NAMALWA (cell line): ENCODE measurements at places on chromosomes 12 and 14.

GRCh38 chr12:57726151-57726883 is 12.2 kb downstream of the AGAP2 start:
- no peak for DNase-seq

DNA sequence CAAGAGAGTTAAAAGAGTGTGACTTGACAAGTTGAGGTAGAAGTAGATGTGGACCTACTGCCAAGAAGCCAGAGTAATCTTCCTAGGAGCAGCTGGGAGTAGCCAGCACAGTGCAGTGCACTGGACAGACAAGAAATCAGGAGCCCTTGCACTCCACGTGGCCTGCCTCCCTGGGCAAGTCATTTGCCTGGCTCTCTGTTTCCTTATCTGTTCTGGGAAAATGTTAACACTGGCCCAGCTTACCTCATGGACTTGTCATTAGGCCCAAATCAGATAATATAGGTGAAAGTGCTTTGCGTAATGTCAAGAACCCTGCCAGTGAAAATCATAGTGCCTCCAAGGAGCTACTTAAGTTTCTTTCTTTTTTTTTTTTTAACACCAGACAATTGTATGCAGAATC is 19.2 kb downstream of the SLC7A8 start:
- no peak for DNase-seq

DNA sequence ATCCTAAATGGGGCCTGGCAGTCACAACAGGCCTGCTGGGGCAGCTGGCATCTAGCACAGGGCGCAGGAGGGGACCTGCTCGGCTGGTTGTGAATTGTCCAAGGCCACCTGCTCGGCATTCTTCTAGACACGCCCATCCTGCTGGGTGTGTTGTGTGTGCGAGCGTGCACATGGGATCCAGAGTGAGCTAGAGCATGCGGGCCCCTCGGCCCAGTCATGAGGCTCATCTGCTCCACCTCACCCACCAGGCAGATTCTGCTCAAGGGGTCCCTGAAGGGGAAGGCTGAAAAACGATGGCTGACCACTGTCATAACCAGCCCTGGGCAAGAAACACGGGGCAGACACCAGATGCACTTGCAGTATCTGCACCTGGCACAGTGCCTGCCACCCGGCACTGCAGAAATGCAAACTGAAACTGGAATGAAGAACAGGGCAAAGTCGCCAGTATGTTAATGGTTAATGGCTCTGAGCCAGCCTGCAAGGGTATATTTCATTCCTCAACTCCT is 31.8 kb downstream of the MAX start:
- DNase-seq = peak; percentile 13

DNA sequence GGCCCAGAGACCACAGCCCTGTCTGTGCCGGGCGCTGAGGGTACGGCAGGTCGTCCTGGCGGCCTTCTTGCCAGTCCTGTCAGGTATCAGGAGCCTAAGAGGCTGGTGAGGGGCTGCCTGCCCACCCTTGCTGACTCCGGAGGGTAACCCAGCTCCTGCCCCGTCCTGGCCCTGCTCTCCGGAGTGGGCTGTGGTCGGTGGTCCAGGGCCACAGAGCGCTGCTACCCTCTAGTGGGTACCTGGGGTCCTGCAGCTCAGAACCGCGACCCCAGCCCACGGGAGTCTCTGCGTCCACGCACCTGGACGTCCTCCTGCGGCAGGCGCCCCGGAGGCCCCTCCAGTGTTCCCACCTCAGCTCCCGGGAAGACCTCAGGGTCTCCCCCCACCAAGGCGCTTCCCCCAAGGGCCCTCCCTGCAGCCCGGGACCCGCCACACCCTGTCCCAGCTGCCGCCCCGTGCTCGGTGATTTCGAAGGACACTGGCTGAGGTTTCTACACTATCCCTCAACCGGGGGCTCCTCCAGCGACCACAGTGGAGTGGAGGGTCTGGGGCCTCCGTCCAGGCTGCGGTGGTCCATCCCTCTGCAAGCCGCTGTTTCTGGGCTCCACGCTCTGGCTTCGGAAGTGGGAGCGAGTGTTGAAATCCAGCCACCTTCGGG is 75.9 kb upstream of the FBRSL1 start:
- DNase-seq = no peak

DNA sequence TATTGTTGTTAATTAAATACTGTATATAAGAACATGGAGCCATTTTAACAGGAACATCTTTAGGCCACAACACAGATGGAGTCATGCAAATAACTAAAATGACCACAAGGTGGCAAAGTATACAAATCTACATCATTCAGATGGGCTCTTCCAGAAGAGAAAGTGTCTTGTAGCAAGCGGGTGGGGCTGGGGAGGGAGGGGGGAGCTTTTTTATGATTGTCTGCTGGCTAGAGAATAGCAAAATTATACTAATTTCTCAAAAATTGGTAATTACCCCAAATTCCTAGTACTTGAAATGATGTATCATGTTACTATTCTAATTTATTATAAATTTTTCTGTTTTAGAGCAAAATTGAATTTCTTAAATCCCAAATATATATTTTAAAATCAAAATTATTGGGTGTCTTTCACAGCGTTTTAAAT is 378.7 kb downstream of the PRKD1 start:
- peak; percentile 68 for DNase-seq

- no peak for DNase-seq
Observed at GRCh38 chr12:119308708-119309456, 25.6 kb upstream of the CCDC60 start.

- no peak for DNase-seq
Observed at GRCh38 chr12:28149279-28149678, 41.0 kb upstream of the CCDC91 start.

DNA sequence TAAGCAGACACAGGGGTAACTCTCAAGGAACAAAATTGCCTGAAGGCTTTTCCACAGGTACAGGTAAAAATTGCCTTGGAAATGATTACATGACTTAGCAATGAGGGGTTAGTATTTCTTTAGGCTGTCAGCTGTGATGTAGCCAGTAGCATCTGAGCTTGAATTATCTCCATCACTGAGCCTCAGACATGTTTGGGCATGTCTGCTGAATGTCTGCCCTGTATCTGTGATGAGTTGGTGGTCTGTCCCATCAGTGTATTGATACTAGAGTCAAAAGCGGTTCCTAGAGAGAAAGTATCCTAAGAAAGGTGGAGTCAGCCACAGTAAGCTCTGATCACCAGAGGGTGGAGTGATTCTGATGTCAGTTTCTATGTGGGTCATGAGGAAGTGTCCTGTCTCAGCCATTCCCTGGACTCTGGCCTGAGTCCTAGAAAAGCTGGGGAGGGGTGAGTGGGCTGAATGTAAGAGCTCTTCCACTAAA is 16.3 kb downstream of the AKAP6 start:
- no peak for DNase-seq

GRCh38 chr12:47867495-47867941 is 37.3 kb downstream of the VDR start:
- no peak for DNase-seq

DNA sequence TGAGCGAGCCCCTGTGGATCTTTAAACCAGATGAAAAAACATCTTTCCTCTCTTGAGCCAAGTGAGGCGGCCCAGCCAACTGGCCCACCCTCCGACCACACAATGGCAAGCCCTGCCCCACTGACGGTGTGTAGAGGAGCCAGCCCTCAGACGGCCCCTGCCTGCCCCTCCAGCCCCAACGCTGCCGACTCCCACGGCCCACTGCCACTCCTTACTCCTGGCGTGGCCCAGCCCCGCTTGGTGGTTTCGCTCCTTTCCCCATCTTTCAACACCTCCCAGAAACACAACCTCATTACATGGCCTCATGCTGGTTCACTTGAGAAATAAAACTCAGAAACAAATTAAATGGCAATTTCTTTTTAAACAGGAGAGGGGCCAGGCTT is 80.6 kb upstream of the DICER1 start:
- DNase-seq = no peak

DNA sequence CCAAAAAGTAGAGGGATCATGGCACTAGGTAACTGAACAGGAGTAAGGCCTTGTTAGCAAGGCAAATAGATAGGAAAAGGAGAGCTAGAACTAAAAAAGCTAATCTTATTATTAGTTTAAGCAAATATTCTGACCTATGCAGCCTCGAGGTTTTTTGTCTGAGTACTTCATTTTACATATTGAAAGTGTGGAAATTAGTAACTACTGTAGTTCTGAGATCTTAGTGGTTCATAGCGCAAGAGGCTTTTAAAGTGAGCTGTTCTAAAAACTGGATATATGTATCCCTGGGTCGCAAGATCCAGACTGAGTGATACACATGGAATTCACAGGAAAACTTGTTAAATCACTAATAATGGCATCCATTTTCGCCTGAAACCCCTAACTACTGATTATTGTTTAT is 411.0 kb upstream of the SOX5 start:
- DNase-seq = no peak
